ENCODE measurements at places on chromosomes 2 and 18.
A peak's percentile ranks its signal among the peaks of the same experiment; 100 is the strongest.

DNA sequence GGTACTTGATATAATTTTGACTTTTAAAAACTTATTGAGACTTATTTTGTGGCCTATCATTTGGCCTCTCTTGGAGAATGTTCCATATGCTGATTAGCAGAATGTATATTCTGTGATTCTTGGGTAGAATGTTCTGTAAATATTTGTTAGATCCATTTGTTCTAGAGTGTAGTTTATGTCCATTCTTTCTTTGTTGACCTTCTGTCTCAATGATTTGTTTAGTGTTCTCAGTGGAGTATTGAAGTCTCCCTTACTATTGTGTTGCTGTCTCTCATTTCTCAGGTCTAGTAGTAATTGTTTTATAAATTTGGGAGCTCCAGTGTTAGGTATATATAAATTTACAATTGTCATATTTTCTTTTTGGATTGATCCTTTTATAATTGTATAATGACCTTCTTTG, 349.6 kb upstream of the CWC22 start:
- DNase-seq: no peak

DNA sequence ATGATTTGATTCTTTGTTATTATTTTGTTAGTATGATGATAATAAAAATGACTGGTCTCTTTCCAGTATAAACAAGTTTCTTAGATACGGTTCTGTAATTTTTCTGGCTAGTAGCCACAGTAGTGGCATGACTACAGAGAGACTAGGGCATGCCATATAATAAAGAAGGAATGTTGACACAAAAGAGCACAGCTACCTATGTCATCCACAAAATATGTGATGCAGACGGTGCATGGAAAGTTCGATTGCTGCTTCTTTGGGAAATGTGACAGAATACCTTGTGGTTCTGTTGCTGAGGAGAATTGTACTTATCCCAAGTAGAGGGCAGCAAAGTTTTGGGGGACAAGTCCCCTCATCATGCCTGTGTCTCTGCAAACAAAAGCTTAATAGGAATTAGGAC, 26.1 kb upstream of the SETBP1 start:
- DNase-seq: no peak

- no peak for DNase-seq
Observed at GRCh38 chr2:86300496-86300895, 36.9 kb downstream of the REEP1 start.

- DNase-seq: no peak
Observed at GRCh38 chr2:227861011-227861410, 10.4 kb upstream of the DAW1 start.

- no peak for DNase-seq
Observed at GRCh38 chr2:207502577-207503198, 27.1 kb upstream of the CREB1 start.

DNA sequence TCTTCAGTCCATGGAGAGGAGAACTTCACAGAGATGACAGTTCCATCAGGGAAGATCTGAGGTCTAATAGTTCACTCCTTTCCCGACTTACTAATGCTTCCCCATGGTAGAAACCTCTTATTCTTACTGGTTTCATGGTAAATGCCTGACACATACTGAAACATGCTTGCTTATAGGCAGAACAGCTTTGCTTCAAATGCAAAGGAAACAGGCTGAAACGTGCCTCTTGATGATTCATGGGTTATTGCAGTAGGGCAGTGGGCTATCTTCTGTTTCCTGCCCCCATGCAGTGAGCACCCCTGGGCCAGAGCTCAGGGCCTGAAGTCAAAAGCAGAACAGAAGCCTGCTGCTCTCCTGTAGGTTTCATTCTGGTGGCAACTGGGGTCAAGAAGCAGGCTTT, 223.5 kb downstream of the RDH14 start:
- DNase-seq: no peak

DNA sequence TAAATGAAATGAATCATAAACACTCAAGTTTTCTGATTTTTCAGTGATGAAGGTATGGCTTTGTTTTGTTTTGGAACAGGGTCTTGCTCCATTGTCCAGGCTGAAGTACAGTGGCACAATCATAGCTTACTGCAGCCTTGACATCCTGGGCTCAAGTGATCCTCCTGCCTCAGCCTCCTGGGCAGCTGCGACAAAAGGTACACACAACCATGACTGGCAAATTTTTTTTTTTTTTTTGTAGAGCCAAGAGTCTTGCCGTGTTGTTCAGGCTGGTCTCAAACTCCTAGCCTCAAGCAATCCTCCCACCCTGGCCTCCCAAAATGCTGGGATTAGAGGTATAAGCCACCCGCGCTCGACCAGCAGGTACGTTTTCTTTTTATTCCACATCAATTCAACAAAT, 22.5 kb upstream of the LRP2 start:
- DNase-seq: no peak

- DNase-seq: no peak
Observed at GRCh38 chr2:11481789-11482472, 16.0 kb upstream of the E2F6 start.

- DNase-seq: no peak
Observed at GRCh38 chr2:148493822-148494563, 150.6 kb upstream of the EPC2 start.

DNA sequence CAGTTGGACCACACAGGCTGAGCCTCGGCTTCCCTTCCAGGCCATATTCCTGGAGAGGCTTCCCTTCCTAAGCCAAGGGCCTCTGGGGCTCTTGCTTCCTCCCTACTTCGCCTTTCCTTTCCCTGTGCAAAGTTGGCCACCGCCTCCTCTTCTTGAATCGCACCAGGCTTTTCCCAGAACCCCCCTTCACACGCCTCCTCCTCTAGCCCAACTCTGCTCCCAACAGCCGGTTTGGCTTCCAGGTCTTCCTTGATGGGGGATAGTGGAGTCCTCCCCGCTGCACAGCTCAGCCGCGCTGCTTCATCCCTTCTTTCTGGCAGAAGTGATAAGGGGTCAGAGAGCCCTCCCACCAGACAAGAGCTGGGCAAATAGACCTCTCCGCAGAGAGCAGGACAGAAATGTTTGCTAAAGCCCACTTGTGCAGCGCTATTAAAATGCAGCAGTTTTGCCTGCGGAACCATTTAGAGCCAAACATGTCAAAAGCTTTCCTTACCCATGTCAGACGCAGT, 56.4 kb downstream of the SNORC start:
- DNase-seq: no peak

DNA sequence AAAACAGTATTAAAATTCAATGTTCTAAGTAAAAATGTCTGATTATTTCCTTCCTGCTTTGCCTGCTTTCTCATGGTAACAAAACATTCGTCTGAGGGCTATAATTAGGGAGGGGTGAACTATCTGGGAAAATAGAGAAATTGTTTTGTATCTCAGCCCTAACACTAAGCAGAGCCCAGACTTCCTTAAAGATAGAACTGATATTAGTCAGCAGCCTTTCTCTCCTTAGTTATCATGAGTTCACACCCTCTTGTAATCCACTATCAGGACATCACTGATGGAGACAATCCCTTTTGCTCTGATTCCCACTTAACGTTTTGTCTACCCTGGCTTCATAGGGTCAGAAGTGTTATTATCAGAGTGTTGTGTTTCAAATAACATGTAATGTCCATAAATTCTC, 701.1 kb upstream of the ZEB2 start:
- DNase-seq: peak; percentile 94

DNA sequence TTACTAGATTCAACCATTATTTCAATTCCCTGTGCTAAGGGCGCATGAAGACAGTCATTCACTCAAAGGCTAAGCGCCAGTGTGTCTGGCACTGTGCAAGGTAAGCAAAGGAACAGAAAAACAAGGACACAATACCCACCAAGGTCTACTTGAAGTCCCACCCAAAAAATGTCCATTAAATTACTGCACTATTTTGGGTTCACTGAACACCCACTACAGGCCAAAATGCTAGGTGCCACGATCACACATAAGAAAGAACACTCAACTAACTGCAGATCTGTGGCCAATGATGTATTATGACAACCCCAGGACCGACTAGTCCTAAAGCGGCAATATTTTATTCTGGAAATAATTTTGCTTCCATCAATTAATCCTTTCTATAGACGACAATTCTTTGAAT, 1.8 kb downstream of the TMEM131 start:
- DNase-seq: no peak

DNA sequence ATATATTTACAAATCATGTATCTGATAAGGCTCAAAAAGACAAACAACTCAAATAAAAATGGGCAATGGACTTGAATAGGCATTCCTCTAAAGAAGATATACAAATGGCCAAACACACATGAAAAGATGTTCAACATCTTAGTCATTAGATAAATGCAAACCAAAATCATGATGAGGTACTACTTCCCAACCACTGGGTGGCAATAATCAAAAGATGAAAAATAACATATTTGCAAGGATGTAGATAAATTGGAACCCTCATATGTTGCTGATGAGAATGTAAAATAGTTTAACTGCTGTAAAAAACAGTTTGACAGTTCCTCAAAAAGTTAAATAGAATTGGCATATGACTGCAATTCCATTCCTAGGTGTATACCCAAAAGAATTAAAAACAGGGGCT, 132.3 kb downstream of the TTC32 start:
- no peak for DNase-seq

- no peak for DNase-seq
Observed at GRCh38 chr18:11480692-11481091, 128.7 kb upstream of the SLC35G4 start.

- no peak for DNase-seq
Observed at GRCh38 chr2:69646714-69647113, 3.2 kb upstream of the AAK1 start.

- DNase-seq: no peak
Observed at GRCh38 chr2:45119038-45119437, 109.8 kb upstream of the SIX2 start.
